ENCODE measurements at places on chromosomes 11 and 22. TPM values are rescaled to one million over a fixed set of nuclear protein-coding genes. Genes with fewer than 3 reads are reported as not detected.
A peak's percentile ranks its signal among the peaks of the same experiment; 100 is the strongest.

DNA sequence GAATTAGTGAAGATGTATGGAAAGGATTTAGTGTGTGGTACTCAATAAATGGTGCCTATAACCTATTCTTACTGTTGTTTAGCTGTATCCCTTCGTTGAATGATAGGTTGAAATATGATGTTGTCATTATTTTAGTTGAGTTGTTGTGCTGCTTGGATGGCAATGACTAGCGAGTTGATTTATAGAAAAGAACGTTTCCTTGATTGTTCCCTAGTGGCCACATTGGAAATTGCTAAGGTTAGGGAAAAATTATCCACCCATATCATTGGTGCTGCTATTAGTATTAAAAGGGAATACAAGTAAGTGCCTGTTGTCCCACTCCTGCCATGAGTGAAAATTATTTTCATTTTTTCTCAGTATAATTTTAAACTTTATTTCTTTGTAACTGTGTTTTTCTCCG is 14.5 kb downstream of the EMSY start:
- no peaks in the 10 kb centered on the region for H3K27me3 ChIP-seq
- peaks cover 11% of the 10 kb centered on the region for H3K36me3 ChIP-seq
- peaks cover 6% of the 10 kb centered on the region for H3K4me1 ChIP-seq
- DNase-seq: no peak
- H3K27ac ChIP-seq: no peak overlapping the region

GRCh38 chr22:50576070-50576469 is 2.2 kb downstream of the CPT1B start:
- no peaks in the 10 kb centered on the region for H3K27me3 ChIP-seq
- no peak overlapping the region for H3K27ac ChIP-seq
- DNase-seq: no peak
- peaks cover 13% of the 10 kb centered on the region for H3K4me1 ChIP-seq

DNA sequence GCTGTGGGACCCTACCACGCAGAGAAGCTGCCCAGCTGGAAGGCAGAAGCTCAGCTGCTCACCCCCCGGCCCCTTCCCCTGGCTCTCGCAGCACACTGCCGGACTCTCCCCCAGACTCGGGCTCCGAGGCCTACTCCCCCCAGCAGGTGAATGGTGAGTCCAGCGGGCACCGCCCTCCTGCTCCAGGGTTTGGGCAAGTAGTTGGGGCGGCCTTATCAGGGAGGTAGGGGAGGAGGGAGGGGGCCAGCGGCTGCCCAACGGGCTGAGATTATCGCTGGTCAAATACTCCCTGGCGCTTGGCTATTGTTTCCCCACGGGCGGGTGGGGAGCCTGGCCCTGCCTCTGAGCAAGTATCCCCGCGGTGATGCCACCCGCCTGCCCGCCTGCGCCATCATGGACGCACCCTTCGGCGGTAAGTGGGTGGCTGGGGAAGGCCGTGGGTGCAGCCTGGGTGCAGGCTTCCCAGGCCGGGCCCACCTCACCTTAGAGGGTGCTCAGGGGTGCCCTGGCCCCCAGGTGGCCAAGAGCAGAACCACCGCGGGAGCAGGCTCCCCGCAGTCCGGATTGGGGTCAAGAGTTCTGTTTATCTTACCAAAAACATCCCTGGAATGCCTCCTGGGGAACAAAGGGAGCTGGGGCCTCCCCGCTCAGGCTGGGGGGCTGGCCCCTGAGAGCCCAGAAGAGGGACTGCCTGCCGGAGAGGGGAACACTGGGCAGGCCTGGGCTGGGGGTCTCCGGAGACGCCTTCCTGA is 16.9 kb downstream of the MYRF start:
- no peaks in the 10 kb centered on the region for H3K4me1 ChIP-seq
- H3K4me3 ChIP-seq: no peak overlapping the region
- H3K27me3 ChIP-seq: no peaks in the 10 kb centered on the region
- DNase-seq: no peak
- no peaks in the 10 kb centered on the region for H3K36me3 ChIP-seq
- no peak overlapping the region for H3K27ac ChIP-seq

DNA sequence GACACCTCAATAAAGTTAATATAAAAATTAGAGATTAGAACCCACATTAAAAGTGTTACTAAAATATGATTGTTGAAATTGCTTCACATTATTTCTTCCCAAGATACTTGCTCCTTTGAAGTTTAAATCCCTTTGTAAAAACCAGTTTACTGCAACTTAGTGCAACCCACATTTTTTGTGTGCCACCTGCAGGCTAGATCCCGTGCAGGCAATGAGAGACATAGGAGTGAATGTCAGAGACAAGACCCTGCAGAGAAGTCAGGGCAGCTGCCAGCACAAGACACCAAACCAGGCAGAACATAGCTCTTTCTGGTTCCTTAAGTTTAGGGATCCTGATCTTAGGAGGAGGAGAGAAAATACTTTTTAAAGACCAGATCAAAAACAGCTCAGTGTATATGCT is 142.8 kb upstream of the MTNR1B start:
- no peaks in the 10 kb centered on the region for H3K4me1 ChIP-seq
- no peak overlapping the region for H3K27ac ChIP-seq
- no peak for DNase-seq

GRCh38 chr22:37559901-37560607 is at the start of gene CDC42EP1:
CDC42EP1 (plus strand) TSS chr22:37560480; CDS start chr22:37566350, 5,870 bp downstream.
- H3K27ac ChIP-seq: no peak within 1 kb of the TSS
- H3K4me1 ChIP-seq: peaks cover 10% of the 10 kb centered on the region
- peak within 1 kb of the TSS; percentile 57 for H3K4me3 ChIP-seq
- DNase-seq: peak; percentile 17
- H3K36me3 ChIP-seq: no peaks in the 10 kb centered on the region

DNA sequence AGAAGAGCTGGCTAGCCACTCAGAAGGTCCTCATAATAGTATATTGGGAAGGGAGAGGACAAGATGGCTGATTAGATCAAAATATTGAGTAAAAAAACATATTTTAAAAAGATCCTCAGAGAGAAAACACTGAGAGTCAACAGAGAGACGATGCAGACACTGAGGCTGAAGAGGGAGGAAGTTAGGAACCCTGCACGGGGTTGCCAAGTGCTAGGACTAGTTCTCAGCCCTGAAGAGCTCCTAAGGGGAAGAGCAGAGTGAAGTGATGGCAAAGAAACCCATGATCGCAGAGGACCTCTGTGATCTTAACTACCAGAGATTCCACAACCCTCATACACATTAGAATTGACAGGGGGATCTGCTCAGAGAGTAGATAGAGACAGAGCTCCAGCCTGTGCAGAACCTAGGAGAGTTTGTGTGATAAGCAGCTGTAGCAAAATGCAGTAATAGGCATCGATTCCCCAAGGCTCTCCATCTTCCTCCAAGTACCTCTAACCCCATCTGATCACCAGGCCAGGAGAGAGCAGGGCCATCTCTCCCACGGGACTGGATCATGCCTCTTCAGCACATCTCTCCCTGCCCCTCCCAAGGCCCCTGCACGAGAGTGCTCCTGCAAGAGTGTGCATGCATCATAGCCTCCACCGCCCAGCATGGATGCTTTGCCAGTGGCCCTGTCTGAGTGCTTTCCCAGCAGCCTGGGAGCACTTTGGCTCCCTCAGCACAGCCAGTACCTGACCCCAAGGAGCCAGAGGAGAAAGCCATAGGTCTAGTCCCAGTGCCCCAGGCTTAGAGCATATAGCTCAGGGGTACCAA is 41.2 kb upstream of the ARL14EP start:
- peak overlapping the region; percentile 26 for H3K27ac ChIP-seq
- no peaks in the 10 kb centered on the region for H3K36me3 ChIP-seq
- peaks cover 19% of the 10 kb centered on the region for H3K4me1 ChIP-seq
- no peak for DNase-seq
- H3K27me3 ChIP-seq: no peaks in the 10 kb centered on the region

DNA sequence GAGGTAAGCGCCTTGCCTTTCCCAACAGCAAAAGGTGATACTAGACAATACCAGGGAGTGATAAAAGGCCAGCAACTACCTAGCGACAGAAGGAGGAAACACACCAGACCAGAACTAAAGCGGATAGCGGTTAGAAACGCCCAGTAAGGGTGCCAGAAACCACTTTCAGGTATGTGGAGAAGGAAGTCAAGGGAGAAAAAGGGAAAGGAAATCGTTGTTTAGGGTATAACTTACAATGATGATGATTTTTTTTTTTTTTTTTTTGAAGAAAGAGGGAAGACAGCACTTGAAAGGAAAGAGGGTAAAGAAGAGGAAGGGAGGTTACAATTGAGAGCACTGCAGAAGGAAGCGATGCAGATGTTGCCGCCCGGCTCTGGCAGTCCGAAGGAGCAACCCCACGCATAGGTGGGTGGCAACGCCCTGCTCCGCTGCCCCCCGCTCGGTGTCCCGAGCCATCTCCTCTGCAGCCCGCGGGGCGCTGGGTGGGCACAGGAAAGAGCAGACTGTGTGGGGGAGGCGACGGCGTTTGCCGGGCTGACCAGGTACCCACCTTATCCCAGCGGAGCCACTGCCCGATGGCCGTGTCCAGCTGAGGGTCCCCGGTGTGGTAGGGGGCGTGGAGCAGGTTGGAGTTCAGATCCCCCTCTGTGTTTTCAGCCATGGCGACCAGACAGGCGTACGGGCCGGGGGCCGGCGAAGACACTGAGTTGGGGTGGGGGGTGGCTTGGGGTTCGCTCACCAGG is 561 bp downstream of the PGM2L1 start:
- H3K27ac ChIP-seq: peak overlapping the region; percentile 83
- H3K36me3 ChIP-seq: no peaks in the 10 kb centered on the region
- H3K4me1 ChIP-seq: peaks cover 34% of the 10 kb centered on the region

- no peak for DNase-seq
- no peak overlapping the region for H3K4me3 ChIP-seq
- H3K4me1 ChIP-seq: no peaks in the 10 kb centered on the region
- no peak overlapping the region for H3K27ac ChIP-seq
- peaks cover 10% of the 10 kb centered on the region for H3K27me3 ChIP-seq
- H3K36me3 ChIP-seq: no peaks in the 10 kb centered on the region
Measured at GRCh38 chr11:8754241-8754640, 71.6 kb downstream of the RPL27A start.

DNA sequence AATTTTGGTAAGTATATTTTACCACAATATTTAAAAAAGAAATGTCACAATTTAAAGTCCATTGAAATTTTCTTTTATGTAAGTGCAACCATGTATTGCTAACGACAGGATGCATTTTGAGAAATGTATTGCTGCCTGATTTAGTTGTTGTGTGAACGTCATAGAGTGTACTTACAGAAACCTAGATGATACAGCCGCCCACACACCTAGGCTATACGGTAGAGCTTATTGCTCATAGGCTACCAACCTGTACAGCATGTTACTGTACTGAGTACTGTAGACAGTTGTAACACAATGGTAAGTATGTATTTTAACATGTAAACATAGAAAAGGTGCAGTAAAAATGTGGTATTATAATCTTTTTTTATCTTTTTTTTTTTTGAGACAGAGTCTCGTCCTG is 48.1 kb downstream of the CBL start:
- no peaks in the 10 kb centered on the region for H3K27me3 ChIP-seq
- H3K27ac ChIP-seq: no peak overlapping the region
- peaks cover 44% of the 10 kb centered on the region for H3K36me3 ChIP-seq
- H3K4me1 ChIP-seq: peaks cover 51% of the 10 kb centered on the region
- peak; percentile 26 for DNase-seq

DNA sequence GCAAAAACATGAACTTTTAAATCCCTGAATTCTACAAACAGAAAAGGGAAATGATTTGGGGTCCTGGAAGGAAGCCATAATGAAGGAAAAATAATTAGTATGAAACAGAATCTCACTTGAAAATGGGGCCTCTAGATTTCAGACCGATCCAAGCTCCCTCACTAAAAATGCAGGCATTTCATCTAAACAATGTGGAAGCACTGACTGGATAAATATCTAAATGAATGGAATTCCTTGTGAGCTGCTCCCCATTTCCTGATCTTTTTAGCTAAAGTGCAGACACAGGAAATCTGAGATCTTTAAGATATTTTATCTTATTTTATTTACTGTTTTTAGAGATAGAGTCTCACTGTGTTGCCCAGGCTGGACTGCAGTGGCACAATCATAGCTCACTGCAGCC is 1255.8 kb downstream of the LRRC4C start:
- H3K4me1 ChIP-seq: no peaks in the 10 kb centered on the region
- H3K4me3 ChIP-seq: no peak overlapping the region
- H3K36me3 ChIP-seq: no peaks in the 10 kb centered on the region
- no peak overlapping the region for H3K27ac ChIP-seq
- H3K27me3 ChIP-seq: no peaks in the 10 kb centered on the region

The FBLN1 gene
- total RNA-seq: 0.37 TPM

The SCGB1D2 gene
- total RNA-seq: not detected

The OSBP2 gene
- total RNA-seq: 0.84 TPM

The GSTT4 gene
- not detected for total RNA-seq

The DCHS1 gene
- 1.4 TPM for total RNA-seq
